Mesenteric fat pad (tissue), 1 donor: ENCODE measurements at places on chromosomes 6 and 20. TPM values are rescaled to one million over a fixed set of nuclear protein-coding genes. Genes with fewer than 3 reads are reported as not detected.

- DNase-seq, result no peak
Observed at GRCh38 chr6:79604583-79605037, 26.5 kb upstream of the SH3BGRL2 start.

DNA sequence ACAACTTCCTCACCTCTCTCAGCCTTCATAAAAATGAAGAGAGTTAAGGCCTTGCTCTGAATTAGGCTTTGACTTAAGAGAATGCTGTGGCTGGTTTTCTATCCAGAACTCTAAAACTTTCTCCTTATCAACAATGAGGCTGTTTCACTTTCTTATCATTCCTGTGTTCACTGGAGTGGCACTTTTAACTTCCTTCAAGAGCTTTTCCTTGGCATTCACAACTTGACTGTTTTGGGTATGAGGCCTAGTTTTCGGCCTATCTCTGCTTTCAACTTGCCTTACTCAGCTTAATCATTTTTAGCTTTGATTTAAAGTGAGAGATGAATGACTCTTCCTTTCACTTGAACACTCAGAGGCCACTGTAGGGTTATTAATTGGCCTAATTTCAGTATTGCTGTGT is 4.3 kb upstream of the LOC128125822 start:
- no peak for DNase-seq

DNA sequence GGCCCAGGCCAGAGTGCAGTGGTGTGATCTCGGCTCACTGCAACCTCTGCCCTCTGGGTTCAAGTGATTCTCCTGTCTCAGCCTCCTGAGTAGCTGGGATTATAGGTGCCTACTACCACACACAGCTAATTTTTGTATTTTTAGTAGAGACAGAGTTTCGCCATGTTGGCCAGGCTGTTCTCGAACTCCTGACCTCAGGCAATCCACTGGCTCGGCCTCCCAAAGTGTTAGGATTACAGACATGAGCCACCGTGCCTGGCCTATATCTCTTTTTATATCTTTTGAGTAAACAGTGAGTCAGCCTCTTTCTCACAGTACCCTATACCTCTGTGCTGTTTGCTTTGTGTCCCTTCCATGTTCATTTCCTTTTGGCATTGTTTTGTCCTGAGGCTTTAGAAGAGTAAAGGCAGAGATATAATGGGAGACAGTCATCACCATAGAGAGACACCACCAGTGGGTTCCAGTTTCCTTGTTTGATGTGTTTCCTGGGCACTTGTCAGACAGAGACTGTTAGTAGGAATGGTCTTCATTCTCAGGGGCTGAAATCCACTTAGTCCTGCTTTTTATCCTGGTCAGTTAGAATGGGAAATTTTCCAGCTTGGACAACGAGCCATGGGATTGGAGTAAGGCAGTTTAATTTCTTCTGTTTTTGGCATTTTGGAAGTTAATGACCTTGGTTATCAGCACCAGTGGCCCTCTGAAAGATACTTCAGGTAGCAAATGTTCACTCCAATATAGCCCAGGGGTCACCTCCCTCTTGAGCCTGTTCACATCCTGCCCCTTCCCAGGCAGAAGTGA is 32.2 kb upstream of the ASXL1 start:
- DNase-seq, result no peak

NHLRC1 gene
- total RNA-seq, result 2.1 TPM

RAD21L1 gene
- total RNA-seq, result not detected

EEF1A2 gene
- total RNA-seq, result 1.2 TPM
